ENCODE measurements at places on chromosomes 2 and 18. TPM values are rescaled to one million over a fixed set of nuclear protein-coding genes. Genes with fewer than 3 reads are reported as not detected.

- DNase-seq: no peak
Measured at GRCh38 chr2:201901786-201902185, 95.4 kb downstream of the CDK15 start.

DNA sequence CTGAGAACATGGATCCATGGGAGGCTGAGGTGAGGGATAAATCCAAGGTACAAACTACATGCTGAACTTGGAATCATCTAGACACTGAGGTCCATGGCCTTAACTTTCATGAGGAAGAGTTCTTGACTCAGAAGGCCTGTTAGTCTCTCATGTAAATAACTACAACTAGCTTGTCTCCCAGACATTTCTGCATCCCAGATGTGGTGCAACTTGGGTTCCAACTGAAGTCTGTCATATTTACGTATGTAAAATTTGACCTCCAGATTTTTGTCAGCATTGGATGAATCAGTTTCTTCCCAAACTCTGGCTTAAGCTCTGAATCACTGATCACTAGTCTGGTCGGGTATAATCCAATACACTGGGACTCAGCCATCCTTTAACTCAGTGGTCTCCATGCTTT lies 306.9 kb downstream of the PDE11A start:
- no peak for DNase-seq

- DNase-seq: no peak
Measured at GRCh38 chr18:76384861-76385680, 110.0 kb downstream of the ZNF516 start.

ZNF396 gene
- total RNA-seq: 1.3 TPM

UPP2 gene
- total RNA-seq: not detected

CCT7 gene
- 208 TPM for total RNA-seq

- DNase-seq: no peak
Measured at GRCh38 chr2:1563084-1563857, 150.0 kb downstream of the TPO start.
